DMS79 treated with DMSO at 0.1 percent for 48 hours (cell line): ENCODE measurements at places on chromosomes 16 and 17.

DNA sequence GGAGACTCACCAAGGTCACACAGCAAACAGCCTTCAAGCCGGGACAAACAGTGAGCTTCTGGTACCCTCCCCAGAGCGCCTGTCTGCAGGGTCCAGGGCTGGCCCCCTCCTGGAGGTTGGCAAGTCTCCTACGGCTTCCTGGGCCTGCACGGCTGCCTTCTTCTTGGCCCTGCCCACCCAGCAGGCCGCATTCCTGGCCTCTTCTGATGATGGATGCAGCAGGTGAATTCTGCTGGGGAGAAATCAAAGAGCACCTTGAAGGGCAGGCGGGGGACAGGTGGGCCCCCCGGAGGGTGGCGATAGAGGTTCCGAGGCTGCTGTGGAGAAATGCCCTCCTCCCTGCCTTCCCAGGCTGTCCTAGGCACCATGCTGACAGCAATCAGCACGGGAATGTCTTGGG is 3.8 kb upstream of the NOS2 start:
- no peak for DNase-seq

GRCh38 chr16:84448444-84448843 is 56.0 kb downstream of the MEAK7 start:
- DNase-seq, result no peak

GRCh38 chr17:72332367-72332766 is 211.5 kb downstream of the SOX9 start:
- DNase-seq, result no peak

- peak; percentile 1 for DNase-seq
Measured at GRCh38 chr16:77951788-77952187, 70.6 kb upstream of the CLEC3A start.

- no peak for DNase-seq
Measured at GRCh38 chr17:21842332-21843317, 150.3 kb downstream of the KCNJ18 start.

- DNase-seq, result no peak
Measured at GRCh38 chr17:34556384-34556783, 23.0 kb upstream of the TMEM132E start.

- DNase-seq, result no peak
Measured at GRCh38 chr17:77392376-77393273, 251.9 kb downstream of the SEC14L1 start.

- no peak for DNase-seq
Measured at GRCh38 chr17:50174444-50174843, 8.6 kb downstream of the SGCA start.

DNA sequence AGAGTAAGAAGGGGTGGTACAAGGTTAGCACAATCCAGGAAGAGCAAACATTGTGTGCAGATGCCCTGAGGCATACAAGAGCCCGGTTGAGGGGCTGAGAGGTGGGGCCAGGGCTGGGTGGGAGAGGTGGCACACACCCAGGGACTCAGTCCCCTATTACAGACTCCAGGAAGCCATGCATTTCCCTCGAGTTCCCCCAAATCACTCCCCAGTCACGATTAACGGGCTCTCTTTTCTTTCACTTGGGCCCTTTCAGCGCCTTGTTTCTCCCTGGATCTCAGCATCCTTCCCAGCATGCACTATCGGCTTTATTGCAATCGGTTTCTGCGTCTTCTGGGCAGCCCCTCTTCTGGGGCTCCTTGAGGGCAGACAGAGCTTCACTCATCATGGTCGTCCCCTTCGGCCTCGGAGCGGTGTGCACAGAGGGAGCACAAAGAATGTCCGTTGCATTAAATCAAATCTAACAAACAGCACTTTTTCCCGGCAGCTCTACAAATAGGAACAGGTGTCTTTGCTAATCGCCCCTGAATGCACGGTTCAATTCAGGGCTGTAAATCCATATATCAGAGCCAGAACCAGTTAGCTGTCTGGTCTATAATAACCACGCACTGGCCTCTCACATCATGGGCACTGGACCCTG is 184.6 kb upstream of the HSBP1 start:
- DNase-seq, result no peak

- no peak for DNase-seq
Measured at GRCh38 chr16:85584819-85585282, 28.3 kb upstream of the GSE1 start.

DNA sequence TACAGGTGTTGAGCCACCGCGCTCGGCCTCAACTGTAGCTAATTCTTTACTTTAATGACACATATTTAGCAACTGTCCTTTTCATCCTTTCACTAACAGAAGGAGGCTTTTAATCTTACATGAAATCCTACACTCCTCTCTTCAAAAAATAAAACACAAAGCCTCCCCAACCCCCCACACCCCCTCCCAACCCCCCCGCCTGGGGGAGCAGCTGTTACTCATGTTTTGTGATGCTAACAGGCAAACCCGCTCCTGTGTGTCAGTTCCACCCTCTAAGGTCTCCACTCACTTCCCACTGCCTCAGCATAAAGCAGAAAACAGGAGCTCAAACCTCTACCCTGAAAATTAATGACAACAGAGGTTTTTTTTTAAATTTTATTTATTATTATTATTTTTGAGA is 55.4 kb upstream of the SLC25A19 start:
- no peak for DNase-seq

GRCh38 chr17:72566671-72567484 is 446.1 kb downstream of the SOX9 start:
- DNase-seq, result no peak
